ENCODE measurements at places on chromosomes 11 and 22. TPM values are rescaled to one million over a fixed set of nuclear protein-coding genes. Genes with fewer than 3 reads are reported as not detected.

Gene ROBO3
- 3.7 TPM for total RNA-seq

- no peaks in the 10 kb centered on the region for H3K27me3 ChIP-seq
- H3K36me3 ChIP-seq: no peaks in the 10 kb centered on the region
- H3K27ac ChIP-seq: no peak overlapping the region
Measured at GRCh38 chr11:76424379-76424778, 20.4 kb upstream of the EMSY start.

Gene MRGPRE
- total RNA-seq: not detected

GRCh38 chr22:22717664-22718063 lies 73.2 kb downstream of the GGTLC2 start:
- no peak overlapping the region for H3K4me3 ChIP-seq
- H3K4me1 ChIP-seq: no peaks in the 10 kb centered on the region
- no peak overlapping the region for H3K27ac ChIP-seq
- peaks cover 16% of the 10 kb centered on the region for H3K27me3 ChIP-seq

Gene PKDREJ
- total RNA-seq: not detected

DNA sequence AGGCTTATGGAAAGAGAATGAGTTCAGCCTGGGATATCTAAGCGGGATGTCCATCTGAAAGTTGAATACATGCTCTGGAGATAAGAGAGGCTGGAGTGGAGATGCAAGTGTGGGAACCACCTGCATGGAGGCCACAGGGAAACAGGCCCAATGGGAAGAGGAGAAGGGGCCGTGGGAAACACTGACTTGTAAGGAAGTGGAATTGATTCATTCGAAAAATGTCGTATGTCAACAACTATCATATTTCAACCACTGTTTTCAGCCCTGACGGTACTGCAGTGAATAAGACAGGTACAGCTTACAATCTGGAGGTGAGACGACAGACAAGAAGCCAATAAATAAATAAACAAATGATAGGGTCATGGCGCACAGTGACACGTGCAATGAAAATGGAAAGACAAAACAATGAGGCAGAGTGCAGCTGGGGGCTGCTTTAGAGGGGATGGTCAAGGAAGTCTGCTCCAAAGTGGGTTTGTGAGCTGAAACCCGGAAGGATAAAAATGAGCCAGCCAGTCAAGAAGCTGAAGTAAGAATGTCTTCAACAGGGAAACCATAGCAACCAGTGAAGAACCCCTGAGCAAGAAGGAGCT lies 35.9 kb downstream of the EFCAB6 start:
- H3K27ac ChIP-seq: no peak overlapping the region
- DNase-seq: no peak
- H3K27me3 ChIP-seq: no peaks in the 10 kb centered on the region

DNA sequence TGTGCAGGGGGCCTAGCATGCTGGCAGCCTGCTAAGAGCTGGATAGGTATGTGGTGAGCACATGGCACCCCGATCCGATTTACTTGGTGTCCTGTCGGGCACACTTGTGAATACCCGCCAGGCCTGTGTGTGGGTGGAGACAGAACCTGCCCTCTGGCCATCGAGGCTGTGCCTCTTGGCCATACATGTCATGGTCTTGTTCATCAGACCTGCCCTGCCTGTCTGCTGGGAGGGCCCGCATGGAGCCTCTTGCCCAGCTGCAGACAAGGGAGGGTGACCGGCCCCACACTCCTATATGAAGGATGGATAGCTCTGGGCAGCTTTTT lies 310.2 kb downstream of the TBC1D22A start:
- H3K4me1 ChIP-seq: no peaks in the 10 kb centered on the region
- no peaks in the 10 kb centered on the region for H3K36me3 ChIP-seq
- H3K4me3 ChIP-seq: no peak overlapping the region
- DNase-seq: no peak
- no peak overlapping the region for H3K27ac ChIP-seq

Gene OR52A1
- not detected for total RNA-seq

DNA sequence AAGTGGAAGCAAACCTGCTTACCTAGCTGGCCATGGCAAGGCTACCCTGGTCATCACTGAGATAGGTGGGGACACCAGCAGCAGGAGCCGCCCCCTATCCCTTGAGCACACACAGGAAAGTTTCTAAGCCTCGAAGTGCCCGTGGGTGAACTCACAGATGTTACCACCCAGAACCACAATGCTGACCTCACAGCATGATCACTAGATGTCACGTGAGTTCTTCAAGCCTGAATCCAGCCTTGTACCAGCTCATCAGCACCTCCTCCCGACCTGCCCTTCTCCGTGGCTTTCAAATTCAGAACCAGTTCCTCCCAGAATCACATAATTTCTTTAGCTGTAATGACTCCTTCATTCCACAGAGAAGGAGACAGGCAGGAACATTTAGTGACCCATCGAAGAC lies 24.7 kb upstream of the TIMP3 start:
- peaks cover 14% of the 10 kb centered on the region for H3K4me1 ChIP-seq
- no peaks in the 10 kb centered on the region for H3K27me3 ChIP-seq
- no peak for DNase-seq
- no peaks in the 10 kb centered on the region for H3K36me3 ChIP-seq

DNA sequence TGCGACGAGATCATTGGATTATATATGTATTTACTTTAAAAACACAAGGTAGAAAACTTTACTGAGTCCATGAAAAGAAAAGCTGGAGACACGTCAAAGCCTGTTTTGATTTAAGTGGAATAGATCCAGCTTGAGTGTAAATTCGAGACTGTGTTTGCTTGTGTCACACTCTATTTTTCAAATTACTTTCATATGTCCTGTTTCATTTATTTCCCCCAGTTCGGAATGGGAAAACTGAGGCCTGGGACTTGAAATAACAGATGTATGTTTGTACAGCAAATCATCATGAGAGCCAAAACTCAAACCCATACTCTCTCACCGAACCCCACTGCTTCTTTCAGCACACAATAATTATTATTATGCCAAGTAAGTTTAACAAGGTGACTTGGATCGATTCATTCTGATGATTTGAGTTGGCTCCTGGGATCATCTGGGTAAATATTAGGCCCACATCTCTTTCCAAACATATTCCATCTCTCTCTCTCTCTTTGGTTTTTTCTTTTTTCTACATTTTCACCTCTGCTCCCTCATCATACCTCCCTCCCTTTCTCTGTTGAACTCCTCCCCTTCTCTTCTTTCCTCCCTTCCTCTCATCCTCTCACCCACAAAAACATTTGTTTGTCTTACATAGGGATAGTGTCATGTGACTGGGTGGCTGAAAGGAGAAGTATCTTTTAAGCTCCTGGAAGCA lies 21.2 kb downstream of the FZD4 start:
- H3K4me1 ChIP-seq: peaks cover 33% of the 10 kb centered on the region
- H3K27me3 ChIP-seq: no peaks in the 10 kb centered on the region
- no peaks in the 10 kb centered on the region for H3K36me3 ChIP-seq
- H3K4me3 ChIP-seq: no peak overlapping the region

- no peaks in the 10 kb centered on the region for H3K27me3 ChIP-seq
- no peaks in the 10 kb centered on the region for H3K36me3 ChIP-seq
- no peak overlapping the region for H3K4me3 ChIP-seq
Measured at GRCh38 chr11:88284336-88285050, 53.0 kb downstream of the CTSC start.

Gene FGF3
- total RNA-seq: not detected

GRCh38 chr11:2265396-2265795 lies 5.0 kb downstream of the ASCL2 start:
- no peak overlapping the region for H3K4me3 ChIP-seq
- H3K27ac ChIP-seq: no peak overlapping the region
- peaks cover 9% of the 10 kb centered on the region for H3K27me3 ChIP-seq
- peaks cover 9% of the 10 kb centered on the region for H3K4me1 ChIP-seq
- H3K36me3 ChIP-seq: no peaks in the 10 kb centered on the region
- no peak for DNase-seq

Gene CD81
- total RNA-seq: 216 TPM

DNA sequence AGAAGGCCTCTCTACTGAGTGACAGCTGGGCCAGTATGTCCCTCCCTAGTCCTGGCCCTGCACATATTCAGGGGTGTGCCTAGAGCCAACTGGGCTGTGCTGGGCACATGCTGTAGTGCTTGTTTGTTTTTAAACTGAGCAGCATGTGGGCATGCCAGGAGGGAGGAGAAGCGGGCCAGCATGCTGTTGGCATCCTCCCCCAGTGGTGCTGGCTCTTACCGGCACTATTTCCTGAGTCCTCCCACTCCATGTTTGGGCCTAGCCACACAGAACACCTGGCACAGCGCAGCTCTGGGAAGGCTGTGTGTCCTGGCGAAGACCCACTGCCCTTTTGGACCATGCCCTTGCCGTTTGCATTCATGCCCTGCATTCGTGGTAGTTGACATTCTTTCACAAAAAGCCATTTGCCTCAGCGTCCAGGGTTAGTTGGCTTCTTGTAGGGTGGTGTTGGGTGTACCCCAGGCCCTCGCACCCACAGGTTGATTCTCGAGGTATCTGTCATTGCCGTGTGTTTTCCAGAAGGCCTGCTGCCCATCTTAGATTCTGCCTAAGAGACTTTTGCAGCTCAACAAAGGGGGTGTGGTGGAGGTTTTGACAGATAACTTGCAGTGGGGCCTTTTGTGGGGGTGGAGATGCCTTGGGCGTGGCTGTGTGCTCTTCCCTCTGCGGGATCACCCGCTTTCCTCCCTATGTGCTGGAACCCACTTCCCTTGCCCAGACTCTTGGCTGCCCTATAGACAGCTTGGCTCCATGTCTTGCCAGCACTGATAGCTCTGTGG lies 13.6 kb downstream of the DGCR8 start:
- H3K4me1 ChIP-seq: no peaks in the 10 kb centered on the region
- DNase-seq: no peak
- H3K27ac ChIP-seq: no peak overlapping the region
- no peak overlapping the region for H3K4me3 ChIP-seq
- no peaks in the 10 kb centered on the region for H3K36me3 ChIP-seq
- H3K27me3 ChIP-seq: no peaks in the 10 kb centered on the region

Gene PLAAT3
- total RNA-seq: 32.4 TPM

GRCh38 chr11:133053124-133053776 lies 479.1 kb downstream of the OPCML start:
- DNase-seq: no peak
- H3K4me3 ChIP-seq: no peak overlapping the region
- H3K27ac ChIP-seq: no peak overlapping the region
- H3K36me3 ChIP-seq: no peaks in the 10 kb centered on the region

- H3K27me3 ChIP-seq: no peaks in the 10 kb centered on the region
- no peak overlapping the region for H3K4me3 ChIP-seq
- peak; percentile 46 for DNase-seq
- H3K4me1 ChIP-seq: no peaks in the 10 kb centered on the region
- no peaks in the 10 kb centered on the region for H3K36me3 ChIP-seq
- peak overlapping the region; percentile 4 for H3K27ac ChIP-seq
Measured at GRCh38 chr11:90639461-90639993, 416.7 kb upstream of the CHORDC1 start.

- H3K27ac ChIP-seq: no peak overlapping the region
- no peak overlapping the region for H3K4me3 ChIP-seq
- H3K36me3 ChIP-seq: no peaks in the 10 kb centered on the region
- H3K4me1 ChIP-seq: no peaks in the 10 kb centered on the region
- peaks cover 22% of the 10 kb centered on the region for H3K27me3 ChIP-seq
- no peak for DNase-seq
Measured at GRCh38 chr22:32466496-32466895, 2.2 kb upstream of the BPIFC start.

- DNase-seq: no peak
- H3K27me3 ChIP-seq: no peaks in the 10 kb centered on the region
- no peaks in the 10 kb centered on the region for H3K36me3 ChIP-seq
- no peak overlapping the region for H3K4me3 ChIP-seq
- peaks cover 27% of the 10 kb centered on the region for H3K4me1 ChIP-seq
- H3K27ac ChIP-seq: no peak overlapping the region
Measured at GRCh38 chr11:129946256-129946655, 50.9 kb upstream of the NFRKB start.

DNA sequence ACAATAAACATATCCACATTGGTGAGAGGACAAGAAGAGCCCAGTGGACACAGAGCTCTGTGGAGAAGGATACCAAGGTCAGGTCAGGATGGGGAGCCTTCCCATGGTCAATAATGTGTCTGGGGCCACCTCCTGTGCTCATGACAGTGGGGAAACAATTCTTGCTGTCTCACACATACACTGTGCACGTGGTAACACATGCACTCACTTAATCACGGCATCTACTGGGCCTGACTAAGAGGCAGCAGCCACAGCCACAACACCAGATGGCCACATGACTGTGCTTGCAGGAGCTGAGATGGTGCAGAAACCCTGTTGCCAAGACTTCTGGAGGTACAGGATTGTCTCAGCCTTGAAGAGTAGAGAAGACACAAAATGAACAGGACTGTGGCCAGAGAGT lies 28.6 kb downstream of the C22orf42 start:
- no peaks in the 10 kb centered on the region for H3K4me1 ChIP-seq
- no peaks in the 10 kb centered on the region for H3K27me3 ChIP-seq
- H3K27ac ChIP-seq: no peak overlapping the region
- no peak overlapping the region for H3K4me3 ChIP-seq
- no peaks in the 10 kb centered on the region for H3K36me3 ChIP-seq
- no peak for DNase-seq

DNA sequence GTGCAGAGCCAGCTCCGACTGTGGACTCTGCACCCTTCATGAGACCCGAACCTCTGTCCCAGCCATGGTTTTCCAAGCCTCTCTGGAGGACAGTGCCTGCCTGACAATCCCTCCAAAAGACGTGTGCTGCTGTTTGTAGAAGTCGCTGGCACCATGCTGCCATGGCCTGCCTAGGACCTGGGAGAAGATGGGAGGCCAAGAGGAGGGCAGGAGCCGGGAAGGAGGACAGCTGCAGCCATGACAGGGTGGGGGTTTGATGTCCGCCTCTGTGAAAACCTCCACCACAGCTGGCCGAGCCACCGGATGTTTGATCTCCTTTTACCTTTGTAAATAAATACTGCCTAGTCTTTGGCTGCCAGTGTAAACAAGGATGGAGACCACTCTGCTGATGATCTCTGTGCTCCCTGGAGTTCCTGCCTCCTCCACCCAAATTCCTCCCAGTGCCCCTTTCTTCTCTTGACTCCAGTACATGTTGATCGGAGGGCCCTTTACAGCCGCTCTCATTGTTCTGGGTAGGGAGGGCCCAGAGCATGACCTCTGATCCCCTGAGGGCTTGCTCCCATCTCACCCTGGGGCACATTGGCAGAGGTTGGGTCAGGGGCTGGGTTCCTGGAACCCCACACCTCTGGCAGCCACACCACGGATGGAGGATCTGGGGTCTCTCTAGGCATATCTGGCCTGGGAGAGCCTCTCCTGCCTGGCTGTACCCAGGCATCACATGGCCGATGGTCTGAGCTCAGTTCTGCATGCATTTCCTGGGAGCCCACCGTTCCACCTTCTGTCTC lies 66.9 kb downstream of the BCR start:
- no peak for DNase-seq
- no peaks in the 10 kb centered on the region for H3K36me3 ChIP-seq
- H3K27ac ChIP-seq: no peak overlapping the region
- H3K4me1 ChIP-seq: peaks cover 63% of the 10 kb centered on the region

- H3K27me3 ChIP-seq: no peaks in the 10 kb centered on the region
- H3K36me3 ChIP-seq: no peaks in the 10 kb centered on the region
- DNase-seq: no peak
Measured at GRCh38 chr22:49623176-49623575, 204.5 kb downstream of the BRD1 start.

- no peak overlapping the region for H3K4me3 ChIP-seq
- no peaks in the 10 kb centered on the region for H3K27me3 ChIP-seq
- no peaks in the 10 kb centered on the region for H3K4me1 ChIP-seq
- H3K27ac ChIP-seq: peak overlapping the region; percentile 62
Measured at GRCh38 chr11:19428206-19429002, 187.7 kb upstream of the E2F8 start.
